Dorsolateral prefrontal cortex (tissue), 122 donors: ENCODE measurements at places on chromosomes 1 and 21.

GRCh38 chr1:168468042-168468809 is 75.6 kb downstream of the XCL2 start:
- no peak for DNase-seq

DNA sequence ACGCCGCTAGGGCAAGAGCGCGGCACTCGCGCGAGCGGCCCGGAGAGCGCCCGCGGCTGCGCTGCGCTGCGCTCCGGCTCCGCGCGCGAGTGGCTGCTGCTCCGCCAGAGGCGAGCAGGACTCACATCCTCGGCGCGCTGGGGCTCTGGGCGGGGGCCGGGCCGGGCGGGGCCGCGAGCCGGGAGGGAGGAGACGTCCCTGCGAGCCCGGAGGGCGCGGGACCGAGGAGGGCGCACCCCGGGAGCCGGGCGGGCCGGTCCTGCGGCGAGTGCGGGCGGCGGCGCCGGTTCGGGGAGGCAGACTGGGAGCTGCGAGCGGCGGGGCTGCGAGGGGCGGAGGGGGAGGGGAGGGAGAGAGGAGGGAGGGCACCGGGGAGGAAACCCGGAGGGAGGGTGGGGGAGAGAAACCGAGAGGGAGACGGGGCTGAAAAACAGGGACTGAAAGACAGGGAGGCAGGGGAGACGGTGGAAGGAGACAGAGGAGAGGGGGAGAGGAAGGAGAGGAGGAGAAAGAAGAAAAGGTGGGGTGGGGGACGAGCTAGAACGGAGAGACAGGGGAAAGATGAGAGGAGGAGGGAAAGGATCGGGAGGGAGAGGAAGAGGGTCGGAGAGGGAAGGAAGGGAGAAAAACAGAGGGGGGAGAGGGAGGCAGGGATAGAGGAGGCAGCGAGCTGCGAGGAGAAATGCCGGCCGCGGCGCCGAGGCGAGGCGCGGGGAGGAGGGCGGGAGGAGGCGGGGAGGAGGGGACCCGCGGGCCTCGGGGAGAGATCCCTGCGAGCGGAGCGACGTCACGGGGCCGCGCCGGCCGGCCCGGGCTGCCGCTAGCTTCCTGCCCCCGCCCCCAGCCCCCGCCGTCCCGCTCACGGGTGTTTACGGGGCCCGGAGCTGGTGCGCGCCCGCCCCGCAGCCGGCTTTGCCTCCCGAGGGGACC is at the start of gene CAMK2N1:
Gene CAMK2N1 (minus strand): TSS at position 684 of the 930 bp plus-strand sequence. CDS start 831 bp downstream, outside the sequence.
- DNase-seq = peak; percentile 79

DNA sequence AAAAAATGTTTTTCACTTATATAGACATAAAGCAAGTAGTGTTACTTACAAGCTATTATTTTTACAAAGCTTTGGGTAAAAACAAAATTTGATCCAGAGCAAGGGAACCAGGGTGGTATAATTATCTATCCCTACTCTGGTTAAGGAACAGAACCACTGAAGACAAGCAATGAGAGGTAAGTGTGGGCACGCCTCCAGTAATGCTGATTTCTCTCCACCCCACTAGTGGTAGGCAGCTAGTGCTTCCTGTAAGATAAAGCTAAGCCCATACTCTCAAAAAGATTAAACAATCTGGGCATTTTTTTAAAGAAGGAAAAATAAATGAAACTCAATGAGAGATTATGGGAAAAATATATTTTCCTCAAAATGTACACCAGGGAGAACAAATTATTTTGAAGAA is 22.1 kb downstream of the TFB2M start:
- DNase-seq = no peak

DNA sequence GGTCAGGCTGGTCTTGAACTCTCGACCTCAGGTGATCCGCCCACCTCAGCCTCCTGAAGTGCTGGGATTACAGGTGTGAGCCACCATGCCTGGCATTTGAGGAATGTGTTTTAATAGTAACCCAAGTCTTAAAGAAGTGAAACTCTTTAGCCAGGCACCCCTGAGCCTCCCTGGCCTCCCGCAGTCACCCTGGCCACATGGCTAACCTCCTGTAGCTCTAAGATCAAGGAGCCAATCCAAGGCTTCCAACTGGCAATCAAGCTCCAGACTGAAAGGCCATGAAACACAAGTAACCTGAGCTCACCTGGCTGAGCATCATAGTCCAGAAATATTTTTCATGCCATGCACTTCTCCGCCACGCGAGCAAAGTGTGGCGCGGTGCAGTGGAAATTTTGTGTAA is 84.3 kb downstream of the LTN1 start:
- no peak for DNase-seq

- no peak for DNase-seq
These were observed 520 bp downstream of the PLEKHN1 start for GRCh38 chr1:966704-967300.

- peak; percentile 38 for DNase-seq
These were observed 74.1 kb upstream of the ACTRT2 start for GRCh38 chr1:2946999-2947690.

- no peak for DNase-seq
These were observed 83.1 kb upstream of the CSF3R start for GRCh38 chr1:36565576-36566501.

DNA sequence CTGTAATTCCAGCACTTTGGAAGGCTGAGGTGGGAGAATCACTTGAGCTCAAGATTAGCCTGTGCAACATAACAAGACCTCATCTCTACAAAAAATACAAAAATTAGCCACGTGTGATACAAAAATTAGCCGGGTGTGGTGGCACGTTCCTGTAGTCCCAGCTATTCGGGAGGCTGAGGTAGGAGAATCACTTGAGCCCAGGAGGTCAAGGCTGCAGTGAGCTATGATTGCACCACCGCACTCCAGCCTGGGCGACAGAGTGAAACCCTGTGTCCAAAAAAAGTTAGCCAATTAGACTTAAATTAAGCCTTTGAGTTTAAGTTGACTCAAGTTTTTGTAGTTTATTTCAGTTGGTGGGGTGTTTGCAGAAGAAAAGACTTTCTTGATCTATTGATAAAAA is 11.8 kb downstream of the CXADR start:
- no peak for DNase-seq

GRCh38 chr1:63435161-63435560 is 67.7 kb downstream of the ALG6 start:
- no peak for DNase-seq

GRCh38 chr1:214123061-214123784 is 135.4 kb downstream of the PROX1 start:
- DNase-seq = peak; percentile 27

DNA sequence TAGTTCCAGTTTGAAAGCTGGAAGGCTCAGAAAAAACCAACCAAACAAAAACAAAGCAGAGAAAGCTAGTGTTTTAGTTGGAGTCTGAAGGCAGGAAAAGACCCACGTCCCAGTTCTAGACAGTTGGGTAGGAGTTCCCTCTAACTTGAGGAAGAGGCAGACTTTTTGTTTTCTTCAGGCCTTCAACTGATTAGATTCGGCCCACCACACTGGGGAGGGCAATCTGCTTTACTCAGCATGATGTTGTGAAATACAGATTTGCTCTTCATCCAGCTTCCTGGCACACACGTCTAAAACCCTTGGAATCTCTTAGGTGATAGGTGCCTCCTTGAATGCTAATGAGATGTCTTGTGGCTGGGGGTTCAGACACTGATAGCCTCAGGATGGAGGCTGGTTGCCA is 49.1 kb upstream of the CSF3R start:
- no peak for DNase-seq

DNA sequence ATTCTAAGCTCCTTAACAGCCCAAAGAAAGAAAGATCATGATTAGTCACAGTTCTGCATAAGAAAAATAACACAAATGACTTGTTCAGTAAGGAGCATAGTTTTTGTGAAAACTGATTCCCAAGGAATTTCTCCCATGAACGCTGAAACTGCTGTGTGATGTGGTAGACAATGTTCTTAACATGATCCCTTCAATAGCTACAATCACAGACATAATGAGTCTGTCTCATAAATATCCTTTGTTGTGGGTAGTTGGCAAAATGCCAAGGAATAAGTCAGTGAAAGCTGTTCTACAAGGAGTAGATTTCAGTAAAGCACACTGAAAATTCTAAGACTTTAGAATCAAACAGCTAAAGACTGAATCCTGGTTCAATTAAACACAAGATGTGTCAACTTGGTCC is 404.8 kb downstream of the HLX start:
- DNase-seq = no peak

- no peak for DNase-seq
These were observed 566.6 kb upstream of the NR5A2 start for GRCh38 chr1:199460933-199461332.

DNA sequence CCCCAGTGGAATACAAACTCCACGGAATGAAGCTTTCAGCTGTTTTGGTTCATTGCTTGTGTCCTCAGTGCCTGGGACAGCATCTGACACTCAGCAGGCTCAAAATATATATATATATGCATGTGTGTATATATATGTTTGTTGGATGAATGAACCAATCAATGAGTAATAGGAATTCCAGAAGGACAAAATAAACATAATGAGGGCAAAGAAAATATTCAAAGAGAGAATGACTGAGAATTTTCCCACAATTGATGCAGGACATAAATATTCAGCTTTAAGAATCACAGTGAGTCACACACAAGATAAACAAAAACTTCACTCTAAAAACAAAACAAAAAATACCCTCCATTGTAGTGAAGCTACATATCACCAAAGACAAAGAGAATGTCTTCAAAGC is 64.0 kb downstream of the CHD5 start:
- DNase-seq = no peak

- DNase-seq = no peak
These were observed 1.8 kb upstream of the ADAMTS1 start for GRCh38 chr21:26847002-26847401.

GRCh38 chr21:36079010-36079649 is 9.3 kb downstream of the CBR1 start:
- no peak for DNase-seq

DNA sequence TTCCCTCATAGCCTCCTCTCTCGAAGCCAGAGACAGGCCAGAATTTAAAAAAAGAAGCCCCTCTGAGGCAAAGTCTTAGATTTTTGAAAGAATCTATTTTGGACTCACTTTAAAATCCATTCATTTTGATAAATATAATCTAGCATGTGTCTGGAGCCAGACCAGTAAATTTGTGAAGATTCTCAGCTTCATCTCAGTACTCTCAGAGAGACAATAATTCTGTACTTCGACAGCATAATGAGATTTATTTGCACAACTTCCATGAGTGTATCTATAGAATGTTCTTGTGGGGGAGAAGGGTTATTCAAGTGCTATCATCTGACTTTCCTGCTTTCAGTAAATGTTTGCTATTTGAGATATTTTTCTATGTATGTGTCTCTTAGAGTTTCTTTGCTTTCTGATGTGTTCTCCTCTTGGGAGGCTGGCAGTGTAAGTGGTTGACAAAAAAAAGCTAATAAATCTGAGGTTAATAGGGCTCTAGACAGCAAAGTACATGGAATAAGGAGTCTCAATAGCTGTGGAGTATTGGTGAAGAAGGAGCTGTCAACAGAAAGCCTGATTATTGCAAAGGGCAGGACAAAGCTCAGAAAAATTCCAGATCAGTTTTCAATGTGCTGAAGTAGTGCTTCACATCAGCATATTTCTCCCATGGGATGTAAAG is 223.0 kb downstream of the PTBP2 start:
- no peak for DNase-seq

- no peak for DNase-seq
These were observed 17.1 kb upstream of the EDN2 start for GRCh38 chr1:41501581-41501980.

DNA sequence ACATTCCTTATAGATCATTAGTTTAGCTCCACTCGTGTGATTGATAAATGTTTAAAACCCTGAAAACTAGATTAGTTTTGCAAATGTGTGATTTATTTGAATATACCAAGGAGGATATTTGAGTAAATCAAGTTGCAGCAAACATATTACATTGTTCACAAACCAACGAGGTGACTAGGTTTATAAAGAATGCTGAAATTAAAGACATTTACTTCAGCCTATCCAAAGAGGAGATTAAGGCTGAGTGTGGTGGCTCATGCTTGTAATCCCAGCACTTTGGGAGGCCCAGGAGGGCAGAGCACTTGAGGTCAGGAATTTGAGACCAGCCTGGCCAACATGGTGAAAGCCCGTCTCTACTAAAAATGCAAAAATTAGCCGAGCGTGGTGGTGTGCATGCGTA is 34.1 kb downstream of the VTCN1 start:
- DNase-seq = no peak

DNA sequence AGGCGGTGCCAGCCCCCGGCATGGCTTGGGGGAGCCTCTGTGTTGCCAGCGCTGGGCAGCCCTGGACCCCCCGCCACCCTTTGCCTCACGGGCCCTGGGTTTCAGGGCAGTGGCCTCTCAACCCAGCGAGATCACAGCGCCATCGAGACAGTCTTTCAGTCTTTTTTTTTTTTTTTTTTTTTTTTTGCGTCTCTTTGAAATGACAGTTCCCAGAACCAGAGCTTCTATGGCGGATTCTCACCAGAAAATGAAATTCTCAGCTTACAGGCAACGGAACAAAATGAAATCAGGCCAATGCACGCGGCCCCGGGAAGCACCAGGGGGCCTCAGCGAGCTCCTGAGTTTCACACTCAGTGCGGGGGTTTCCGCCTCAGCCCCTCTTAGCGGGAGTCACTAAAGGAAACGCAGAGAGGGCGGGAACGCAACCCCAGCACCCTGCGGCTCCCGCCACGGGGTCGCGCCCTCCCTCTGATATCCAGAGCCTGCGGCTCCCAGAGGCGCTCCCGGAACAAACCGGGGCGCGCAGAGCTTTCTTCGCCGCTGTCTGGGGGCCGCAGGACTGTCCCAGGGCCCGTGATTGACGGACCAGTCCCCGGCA is 8.0 kb upstream of the COL6A1 start:
- DNase-seq = peak; percentile 50

DNA sequence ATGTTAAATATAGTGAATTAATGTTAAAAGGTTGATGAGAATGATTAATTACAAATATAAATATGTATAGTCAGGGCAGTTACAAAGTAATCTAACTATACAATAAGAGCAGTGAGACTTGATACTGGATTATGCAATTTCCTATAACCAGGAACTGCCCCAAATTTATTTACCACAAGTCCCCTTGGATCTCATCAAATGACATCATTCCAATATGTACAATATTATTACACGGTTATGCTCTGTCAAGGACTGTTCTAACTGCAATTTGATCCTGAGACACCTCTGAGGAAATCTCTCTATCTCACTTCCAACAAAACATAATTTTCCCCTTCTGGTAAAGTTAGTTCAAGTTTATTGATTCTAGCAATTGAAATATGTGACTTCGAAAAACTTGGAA is 917.6 kb downstream of the NCAM2 start:
- no peak for DNase-seq

GRCh38 chr21:31844206-31844605 is 28.6 kb upstream of the HUNK start:
- no peak for DNase-seq

DNA sequence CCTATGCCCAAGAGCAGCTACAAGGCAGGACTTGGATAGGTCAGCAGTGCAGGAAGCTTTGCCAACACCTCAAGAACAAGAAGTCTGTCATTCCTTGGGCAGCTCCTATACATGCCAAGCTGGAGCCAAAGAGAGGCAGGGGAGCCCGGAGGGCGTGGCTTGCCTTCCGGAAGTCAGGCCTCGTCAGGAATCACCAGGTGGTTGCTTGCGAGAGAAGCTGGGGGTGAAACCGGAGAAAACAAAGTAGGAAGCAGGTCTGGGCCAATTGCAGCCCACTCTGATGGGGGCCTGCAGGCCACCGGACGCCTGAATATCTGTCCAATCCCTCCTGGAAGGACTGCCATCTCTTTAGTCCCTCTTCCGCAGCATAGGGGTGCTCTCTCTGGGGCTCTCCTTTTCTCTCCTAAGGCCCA is 794 bp upstream of the FAM76A start:
- DNase-seq = peak; percentile 42
